Activated CD4-positive, alpha-beta T cell treated with anti-CD3 and anti-CD28 coated beads for 36 hours (primary cell): ENCODE measurements at places on chromosomes 5 and 9.
A peak's percentile ranks its signal among the peaks of the same experiment; 100 is the strongest.

DNA sequence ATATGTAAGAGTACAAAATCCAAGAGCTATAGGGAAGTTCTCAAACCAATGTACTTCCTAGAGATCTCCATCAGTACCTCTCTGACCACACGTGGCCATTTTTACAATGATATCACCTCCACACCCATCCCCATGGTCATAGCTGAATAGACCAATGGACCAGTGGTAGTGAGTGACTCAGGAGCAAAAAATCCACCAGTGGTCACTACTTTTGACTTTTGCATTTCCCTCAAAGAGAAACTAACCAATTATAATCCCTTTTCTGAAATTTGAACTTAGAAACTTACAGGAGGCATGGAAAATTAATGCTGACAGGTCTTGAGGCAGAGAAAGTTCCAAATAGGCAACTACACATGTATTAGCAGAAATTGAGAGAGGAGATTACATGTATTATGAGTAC, 238.4 kb downstream of the TRPM3 start:
- no peak overlapping the region for H3K4me3 ChIP-seq
- H3K27ac ChIP-seq, result no peak overlapping the region
- no peak for DNase-seq
- peaks cover 2% of the 10 kb centered on the region for H3K27me3 ChIP-seq

GRCh38 chr5:148685520-148686134, 31.3 kb upstream of the HTR4 start:
- DNase-seq, result no peak
- H3K27ac ChIP-seq, result no peak overlapping the region
- no peaks in the 10 kb centered on the region for H3K36me3 ChIP-seq
- no peak overlapping the region for H3K4me3 ChIP-seq
- H3K27me3 ChIP-seq, result peaks cover 10% of the 10 kb centered on the region

GRCh38 chr9:120710110-120710981, 3.9 kb downstream of the MEGF9 start:
- peak overlapping the region; percentile 59 for H3K4me3 ChIP-seq
- peak; percentile 24 for DNase-seq
- H3K27me3 ChIP-seq, result no peaks in the 10 kb centered on the region
- H3K36me3 ChIP-seq, result no peaks in the 10 kb centered on the region
- H3K4me1 ChIP-seq, result peaks cover 33% of the 10 kb centered on the region

GRCh38 chr5:54616031-54616430, 98.5 kb downstream of the SNX18 start:
- H3K4me1 ChIP-seq, result peaks cover 10% of the 10 kb centered on the region
- no peak overlapping the region for H3K4me3 ChIP-seq
- no peak for DNase-seq
- H3K27me3 ChIP-seq, result no peaks in the 10 kb centered on the region
- H3K36me3 ChIP-seq, result no peaks in the 10 kb centered on the region
- no peak overlapping the region for H3K27ac ChIP-seq

- peaks cover 32% of the 10 kb centered on the region for H3K4me1 ChIP-seq
- H3K4me3 ChIP-seq, result no peak overlapping the region
- DNase-seq, result no peak
- H3K27ac ChIP-seq, result peak overlapping the region; percentile 93
These were observed 29.1 kb downstream of the MTX3 start for GRCh38 chr5:79961716-79962574.

- no peaks in the 10 kb centered on the region for H3K27me3 ChIP-seq
- H3K4me3 ChIP-seq, result no peak overlapping the region
- H3K36me3 ChIP-seq, result peaks cover 26% of the 10 kb centered on the region
- peaks cover 75% of the 10 kb centered on the region for H3K4me1 ChIP-seq
These were observed 40.2 kb downstream of the FBXW11 start for GRCh38 chr5:171966270-171966669.

DNA sequence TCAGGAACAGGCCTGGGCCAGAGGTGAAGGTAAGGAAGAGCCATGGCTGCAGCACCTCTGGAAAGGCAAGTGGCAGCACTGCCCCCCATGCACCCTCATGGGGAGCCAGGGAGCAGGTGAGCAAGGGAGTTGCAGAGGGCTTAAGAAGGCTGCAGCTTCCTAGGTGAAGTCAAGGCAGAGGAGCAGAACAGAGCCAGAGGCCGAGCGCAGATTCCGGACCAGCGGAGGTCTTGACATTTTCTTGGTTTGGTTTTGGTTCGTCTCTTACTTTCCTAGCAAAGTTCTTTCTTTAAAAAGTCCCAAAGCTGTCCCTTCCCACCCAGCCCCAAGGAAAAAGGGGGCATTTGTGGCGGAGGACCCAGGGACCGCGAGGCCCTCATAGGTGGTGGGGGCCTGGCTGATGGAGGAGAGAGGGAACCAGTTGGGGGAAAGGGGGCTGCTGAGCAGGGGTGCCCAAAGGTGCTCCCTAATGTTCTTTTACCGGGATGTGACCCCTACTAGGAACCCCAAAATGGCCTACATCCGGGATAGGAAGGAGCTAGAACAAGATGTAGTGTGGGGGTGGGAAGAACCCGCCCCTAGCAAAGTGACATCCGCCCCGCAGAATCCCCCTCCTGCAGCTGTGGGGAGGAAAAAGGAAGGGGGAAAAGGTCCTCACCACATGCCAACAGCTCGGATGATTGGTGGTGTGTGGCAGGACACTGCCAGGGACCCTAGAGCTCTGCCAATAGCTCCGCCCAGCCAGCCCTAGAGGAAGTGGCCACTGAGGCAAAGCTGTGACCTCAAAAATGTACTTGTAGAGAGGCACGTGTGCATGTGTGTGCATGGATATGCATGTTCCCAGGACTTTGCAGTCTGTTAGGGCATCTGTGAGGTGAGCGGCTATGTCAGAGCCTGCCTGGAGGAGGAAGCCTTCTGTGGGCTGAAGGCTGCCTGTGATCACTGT, 914 bp upstream of the CD72 start:
- H3K4me1 ChIP-seq, result peaks cover 38% of the 10 kb centered on the region
- DNase-seq, result peak; percentile 70
- H3K27me3 ChIP-seq, result no peaks in the 10 kb centered on the region
- H3K27ac ChIP-seq, result peak overlapping the region; percentile 87
- H3K4me3 ChIP-seq, result peak overlapping the region; percentile 77

- H3K4me1 ChIP-seq, result no peaks in the 10 kb centered on the region
- no peaks in the 10 kb centered on the region for H3K27me3 ChIP-seq
- no peaks in the 10 kb centered on the region for H3K36me3 ChIP-seq
These were observed 1046.5 kb upstream of the ARRDC3 start for GRCh38 chr5:92429646-92430045.

GRCh38 chr5:89545626-89546025, 662.6 kb upstream of the MEF2C start:
- H3K4me1 ChIP-seq, result no peaks in the 10 kb centered on the region
- no peaks in the 10 kb centered on the region for H3K36me3 ChIP-seq
- no peak overlapping the region for H3K4me3 ChIP-seq
- no peak overlapping the region for H3K27ac ChIP-seq

DNA sequence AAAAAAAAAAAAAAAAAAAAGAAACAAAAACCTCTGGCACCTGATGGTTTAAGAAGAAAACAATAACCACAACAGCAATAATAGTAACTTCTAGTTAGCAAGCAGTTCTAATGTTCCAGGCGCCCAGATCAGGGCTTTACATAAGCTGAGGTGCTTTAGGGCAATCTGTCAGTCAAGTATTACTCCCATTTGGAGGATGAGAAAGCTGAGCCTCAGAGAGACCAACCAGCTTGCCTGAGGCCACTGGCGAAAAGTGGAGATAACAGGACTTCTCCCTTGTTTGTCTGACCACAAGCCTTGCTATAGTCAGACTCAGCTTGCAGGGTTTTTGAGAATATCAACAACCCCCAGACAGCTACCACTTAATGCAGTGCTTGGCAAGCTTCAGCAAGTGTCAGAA, 83.5 kb upstream of the BOD1 start:
- no peak overlapping the region for H3K4me3 ChIP-seq
- H3K4me1 ChIP-seq, result peaks cover 10% of the 10 kb centered on the region
- no peaks in the 10 kb centered on the region for H3K27me3 ChIP-seq
- no peak overlapping the region for H3K27ac ChIP-seq
- H3K36me3 ChIP-seq, result no peaks in the 10 kb centered on the region

GRCh38 chr5:142466195-142466971, 141.6 kb upstream of the SPRY4 start:
- no peak overlapping the region for H3K4me3 ChIP-seq
- peak overlapping the region; percentile 38 for H3K27ac ChIP-seq
- no peak for DNase-seq
- no peaks in the 10 kb centered on the region for H3K36me3 ChIP-seq

DNA sequence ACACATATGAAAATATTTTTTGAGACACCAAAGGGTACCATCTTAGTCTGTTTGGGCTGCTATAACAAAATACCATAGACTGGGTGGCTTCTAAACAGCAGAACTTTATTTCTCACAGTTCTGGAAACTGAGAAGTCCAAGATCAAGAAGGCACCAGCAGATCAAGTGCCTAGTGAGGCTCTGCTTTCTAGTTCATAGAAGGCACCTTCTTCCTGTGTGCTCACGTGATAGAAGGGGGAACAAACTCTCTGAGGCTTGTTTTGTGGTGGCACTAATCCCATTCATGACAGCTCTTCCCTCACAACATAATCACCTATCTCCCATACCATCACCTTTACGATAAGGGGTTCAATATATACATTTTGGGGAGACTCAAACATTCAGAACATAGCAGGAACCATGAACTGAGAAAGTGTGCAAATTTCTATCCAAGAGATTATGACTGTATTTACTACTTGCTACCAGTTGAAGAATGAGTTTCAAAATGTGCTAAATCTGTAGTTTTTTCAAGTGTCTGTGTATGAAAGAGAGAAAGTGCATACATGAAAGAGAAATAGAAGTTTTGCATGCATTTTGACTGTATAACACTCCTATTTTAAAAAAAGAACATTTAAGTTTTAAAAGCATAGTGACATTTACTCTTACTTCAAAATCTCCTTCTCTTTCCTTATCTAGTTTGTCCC, 207.3 kb downstream of the PARP8 start:
- H3K4me3 ChIP-seq, result no peak overlapping the region
- peaks cover 12% of the 10 kb centered on the region for H3K4me1 ChIP-seq
- peaks cover 12% of the 10 kb centered on the region for H3K27me3 ChIP-seq
- no peaks in the 10 kb centered on the region for H3K36me3 ChIP-seq

DNA sequence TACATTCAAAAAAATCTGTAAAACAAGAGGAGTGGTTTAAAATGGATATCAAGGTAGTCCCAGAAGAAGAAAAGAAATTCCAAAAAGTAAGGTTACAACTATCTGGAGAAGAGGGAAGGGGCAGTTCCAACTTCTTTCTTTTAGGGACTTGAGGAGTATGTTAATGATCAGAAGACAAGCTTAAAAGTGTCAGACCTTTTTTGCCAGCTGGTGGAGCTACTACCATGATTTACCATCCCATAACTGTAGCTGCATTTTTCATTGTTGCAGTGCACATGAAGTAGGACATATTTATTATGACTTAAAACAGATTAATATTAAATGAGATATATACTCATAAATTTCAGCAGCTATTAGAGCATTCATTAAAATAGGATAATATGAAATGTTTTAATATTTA, 158.5 kb upstream of the RGS7BP start:
- H3K27me3 ChIP-seq, result no peaks in the 10 kb centered on the region
- H3K36me3 ChIP-seq, result no peaks in the 10 kb centered on the region
- H3K4me1 ChIP-seq, result no peaks in the 10 kb centered on the region
- DNase-seq, result no peak
- no peak overlapping the region for H3K27ac ChIP-seq
- H3K4me3 ChIP-seq, result no peak overlapping the region

- DNase-seq, result peak; percentile 52
- H3K27me3 ChIP-seq, result no peaks in the 10 kb centered on the region
- peak overlapping the region; percentile 66 for H3K4me3 ChIP-seq
- H3K36me3 ChIP-seq, result peaks cover under 1% of the 10 kb centered on the region
These were observed 13.6 kb downstream of the OTULINL start for GRCh38 chr5:14595189-14595588.

GRCh38 chr5:116419258-116419657, 155.4 kb downstream of the SEMA6A start:
- H3K27me3 ChIP-seq, result no peaks in the 10 kb centered on the region
- H3K27ac ChIP-seq, result no peak overlapping the region
- no peaks in the 10 kb centered on the region for H3K4me1 ChIP-seq
- DNase-seq, result no peak
- no peak overlapping the region for H3K4me3 ChIP-seq

GRCh38 chr5:50401336-50401735, 39.8 kb downstream of the EMB start:
- no peak overlapping the region for H3K4me3 ChIP-seq
- no peaks in the 10 kb centered on the region for H3K27me3 ChIP-seq
- H3K27ac ChIP-seq, result no peak overlapping the region
- peaks cover 16% of the 10 kb centered on the region for H3K4me1 ChIP-seq
- DNase-seq, result no peak

DNA sequence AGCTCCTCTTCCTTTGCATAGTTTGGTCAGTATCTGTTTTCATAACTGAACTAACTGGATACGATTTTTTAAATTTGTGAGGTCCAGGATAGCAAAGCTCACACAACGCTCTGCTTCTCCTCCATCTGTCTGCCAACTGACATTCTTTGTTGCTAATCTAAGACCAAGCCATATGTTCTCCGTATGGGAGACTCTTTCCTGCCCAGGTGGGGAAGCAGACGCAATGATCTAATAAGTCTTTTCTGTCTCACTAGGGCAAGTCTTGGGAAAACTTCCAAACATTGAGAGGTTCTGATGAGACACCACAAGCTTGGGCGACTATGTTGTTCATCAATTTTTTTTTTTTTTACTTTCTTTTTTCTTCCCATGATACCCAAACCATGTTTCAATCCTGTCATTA, 558.5 kb downstream of the EFNA5 start:
- H3K4me1 ChIP-seq, result no peaks in the 10 kb centered on the region
- H3K27ac ChIP-seq, result no peak overlapping the region
- no peaks in the 10 kb centered on the region for H3K27me3 ChIP-seq
- no peak for DNase-seq
- no peaks in the 10 kb centered on the region for H3K36me3 ChIP-seq
- H3K4me3 ChIP-seq, result no peak overlapping the region

GRCh38 chr5:72157625-72157962, 50.3 kb downstream of the MAP1B start:
- DNase-seq, result no peak
- H3K36me3 ChIP-seq, result no peaks in the 10 kb centered on the region
- H3K27me3 ChIP-seq, result peaks cover 12% of the 10 kb centered on the region
- H3K4me1 ChIP-seq, result no peaks in the 10 kb centered on the region
- H3K27ac ChIP-seq, result no peak overlapping the region

- peaks cover 32% of the 10 kb centered on the region for H3K27me3 ChIP-seq
- H3K27ac ChIP-seq, result no peak overlapping the region
- peaks cover 5% of the 10 kb centered on the region for H3K36me3 ChIP-seq
- H3K4me3 ChIP-seq, result peak overlapping the region; percentile 72
These were observed 1.9 kb upstream of the ANKRD18A start for GRCh38 chr9:38622288-38622674.
